ENCODE measurements at places on chromosomes 1 and 21.

GRCh38 chr1:167455786-167456446 is 62.4 kb downstream of the CD247 start:
- no peak overlapping the region for H3K27ac ChIP-seq
- H3K27me3 ChIP-seq, result peaks cover 39% of the 10 kb centered on the region
- no peaks in the 10 kb centered on the region for H3K36me3 ChIP-seq
- H3K4me1 ChIP-seq, result peaks cover 6% of the 10 kb centered on the region

GRCh38 chr1:118914379-118915161 is 73.6 kb downstream of the TBX15 start:
- peaks cover 12% of the 10 kb centered on the region for H3K27me3 ChIP-seq
- no peak overlapping the region for H3K27ac ChIP-seq
- H3K4me3 ChIP-seq, result no peak overlapping the region
- DNase-seq, result no peak
- no peaks in the 10 kb centered on the region for H3K36me3 ChIP-seq
- peaks cover 5% of the 10 kb centered on the region for H3K4me1 ChIP-seq

DNA sequence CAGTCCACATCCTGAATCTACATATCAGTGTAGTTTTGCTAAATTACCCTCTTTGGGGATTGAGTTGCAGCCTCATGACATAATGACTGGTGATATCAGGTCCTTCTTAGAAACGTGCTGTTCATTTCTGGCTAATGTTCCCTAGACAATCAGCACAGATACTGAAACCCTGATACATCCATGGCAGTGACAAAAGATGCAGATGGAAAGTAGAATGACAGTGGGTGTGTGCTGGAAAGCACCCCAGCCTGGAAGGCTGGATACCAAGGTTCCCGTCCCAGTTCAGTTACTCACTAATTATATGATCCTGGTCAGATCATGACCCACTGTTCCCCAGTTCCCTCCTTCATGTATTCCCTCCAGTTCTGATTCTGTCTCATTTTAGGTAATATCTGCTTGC is 198.2 kb upstream of the FGGY start:
- peaks cover 14% of the 10 kb centered on the region for H3K27me3 ChIP-seq
- no peak for DNase-seq
- no peak overlapping the region for H3K4me3 ChIP-seq
- no peaks in the 10 kb centered on the region for H3K36me3 ChIP-seq
- H3K4me1 ChIP-seq, result peaks cover 2% of the 10 kb centered on the region

- H3K36me3 ChIP-seq, result peaks cover 7% of the 10 kb centered on the region
- peaks cover 50% of the 10 kb centered on the region for H3K4me1 ChIP-seq
- DNase-seq, result no peak
- peak overlapping the region; percentile 97 for H3K4me3 ChIP-seq
- peak overlapping the region; percentile 99 for H3K27ac ChIP-seq
Observed at GRCh38 chr1:26785611-26786436, 1.9 kb upstream of the PIGV start.
